ENCODE measurements at places on chromosomes 4 and X.

- DNase-seq: no peak
These were observed 289.7 kb upstream of the TRAM1L1 start for GRCh38 chr4:117375101-117375500.

DNA sequence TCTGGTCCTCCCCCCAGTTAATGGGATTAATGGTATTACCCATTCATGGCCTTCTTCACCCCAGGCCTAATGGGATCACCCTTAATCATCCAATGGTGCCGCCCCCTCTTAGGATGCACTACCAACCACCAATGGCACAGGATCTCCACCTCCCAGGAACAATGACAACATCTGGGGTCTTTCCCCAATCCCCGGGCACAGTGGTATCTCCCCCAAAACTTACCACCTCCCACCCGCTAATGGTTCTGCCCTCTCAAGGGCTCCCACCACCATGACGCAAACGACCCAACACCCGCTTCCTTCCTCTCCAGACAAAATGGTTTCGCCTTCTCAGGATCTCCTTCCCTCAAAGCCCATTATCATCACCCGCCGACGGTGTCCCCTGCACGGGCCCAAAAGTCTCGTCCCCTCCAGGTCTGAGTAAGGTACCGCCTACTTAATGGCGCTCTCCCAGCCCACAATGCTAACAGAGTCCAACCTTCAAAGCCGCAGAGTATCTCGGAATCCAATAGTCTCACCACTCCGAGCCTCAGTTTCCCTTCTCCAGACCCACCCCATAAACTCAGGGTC lies 458 bp downstream of the GRIPAP1 start:
- peak; percentile 9 for DNase-seq

DNA sequence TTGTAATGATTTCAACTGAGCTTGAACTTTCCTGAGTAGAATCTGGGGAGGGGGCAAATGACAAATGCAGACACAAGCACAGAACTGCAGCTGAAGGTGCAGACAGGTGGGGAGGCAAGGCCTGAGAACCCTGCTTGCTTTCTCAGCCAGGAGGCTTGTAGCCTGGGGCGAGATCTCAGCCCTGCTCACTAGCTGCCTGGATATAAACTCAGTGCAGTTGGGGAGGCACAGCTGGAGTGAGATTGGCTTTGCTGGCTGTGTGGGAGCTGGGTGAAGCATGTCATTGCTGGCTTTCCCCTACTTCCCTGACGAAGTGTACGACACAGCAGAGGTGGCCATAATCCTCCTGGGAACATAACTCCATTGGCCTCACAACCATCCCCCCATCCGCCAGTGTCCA lies 55.5 kb upstream of the NEXMIF start:
- DNase-seq: no peak

GRCh38 chr4:79514621-79515329 lies 106.7 kb upstream of the GK2 start:
- DNase-seq: no peak

- no peak for DNase-seq
These were observed 3.9 kb downstream of the ARSJ start for GRCh38 chr4:113975578-113975977.

DNA sequence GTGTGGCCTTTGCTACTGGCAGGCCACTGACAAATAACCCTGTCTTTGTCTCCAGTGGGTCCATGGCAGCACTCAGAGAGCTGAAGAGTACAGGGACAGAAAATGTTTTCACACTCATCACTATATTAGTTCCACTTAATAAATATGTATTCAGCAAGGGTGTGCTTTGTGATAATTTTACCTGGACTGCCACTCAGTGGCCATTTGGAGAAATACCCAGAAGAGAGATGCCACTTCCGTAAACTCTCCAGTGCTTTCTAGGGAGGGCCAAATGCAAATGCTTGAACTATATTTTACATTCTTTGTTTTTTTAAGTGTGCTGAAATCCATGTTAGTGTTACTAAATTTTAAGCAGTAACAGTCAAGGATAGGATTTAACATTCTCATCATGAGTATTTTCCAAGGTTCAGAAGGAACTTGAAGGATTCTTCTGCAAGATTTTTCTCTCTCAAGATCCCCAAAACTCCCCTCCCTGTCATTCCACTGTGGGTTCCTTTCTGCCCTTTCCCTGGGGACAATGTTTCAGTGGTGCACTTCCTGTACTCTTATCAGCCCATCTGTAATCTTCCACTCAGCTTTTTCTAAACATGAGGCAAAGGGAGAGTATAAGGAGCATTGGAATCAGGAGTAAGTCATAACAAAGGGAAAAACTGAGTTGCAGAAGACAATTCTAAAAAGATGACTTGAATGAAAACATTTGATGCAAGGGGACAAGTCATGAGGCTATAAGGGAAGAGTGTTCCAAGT lies 46.0 kb downstream of the TFDP3 start:
- DNase-seq: no peak

GRCh38 chr4:39020130-39020529 lies 12.1 kb downstream of the TMEM156 start:
- DNase-seq: no peak

DNA sequence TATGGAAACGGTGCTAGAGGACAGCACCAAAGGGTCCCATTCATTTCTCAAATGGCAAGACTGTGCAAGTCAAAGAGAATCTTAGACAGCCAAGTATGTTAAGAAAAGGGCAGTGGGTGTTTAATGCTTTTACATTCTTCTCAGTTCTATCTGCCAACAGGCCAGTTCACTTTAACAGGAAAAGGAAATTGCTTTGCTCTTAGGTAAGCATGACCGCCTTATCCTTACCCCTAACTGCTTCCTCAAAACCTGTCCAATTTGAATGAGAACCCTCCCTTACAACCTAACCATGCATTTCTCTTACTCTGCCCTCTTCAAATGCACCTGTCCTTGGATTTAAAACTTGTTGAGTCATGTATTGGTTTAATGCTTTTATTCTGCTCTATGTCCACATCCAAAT lies 44.5 kb upstream of the BLTP1 start:
- DNase-seq: no peak

DNA sequence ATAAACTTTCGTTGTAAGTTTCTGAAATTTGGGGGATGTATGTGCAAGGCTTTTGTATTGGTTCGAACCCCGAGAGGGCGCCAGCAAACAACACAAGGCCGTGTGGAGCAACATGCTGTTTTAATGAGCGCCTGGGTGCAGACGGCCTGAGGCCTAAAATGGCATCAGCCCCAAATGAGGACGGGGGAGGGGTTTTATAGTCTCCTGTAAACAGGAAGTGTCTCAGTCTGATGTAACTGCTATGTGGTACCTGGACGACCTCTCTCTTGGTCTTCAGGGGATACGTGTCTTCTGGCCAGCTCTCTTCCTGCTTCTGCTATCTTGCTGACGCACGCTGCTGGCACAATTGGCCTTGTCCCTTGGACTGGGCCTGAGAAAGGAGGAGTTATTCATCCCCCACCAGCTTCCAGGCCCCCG lies 1348.0 kb downstream of the ADGRL3 start:
- DNase-seq: no peak

DNA sequence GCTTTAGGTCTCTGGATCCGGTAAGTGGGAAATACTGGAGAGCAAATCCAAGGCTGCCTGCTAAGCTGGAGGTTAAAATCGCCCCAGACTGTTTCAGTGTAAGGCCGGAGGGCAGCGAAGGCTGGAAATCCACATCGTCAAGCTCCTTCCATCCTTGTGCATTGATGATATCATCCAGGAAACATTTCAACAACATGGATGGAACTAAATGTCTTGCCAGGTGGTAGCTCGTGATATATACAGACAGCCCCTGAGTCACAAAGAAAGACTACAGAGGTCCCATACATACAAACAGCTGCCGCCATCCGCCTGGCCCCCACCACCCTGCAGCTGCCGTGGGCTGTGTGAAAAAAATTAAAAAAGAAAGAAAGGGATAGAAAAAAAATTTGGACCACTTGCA lies 148.9 kb upstream of the RBPJ start:
- DNase-seq: peak; percentile 68

- no peak for DNase-seq
These were observed 401.2 kb upstream of the CNKSR2 start for GRCh38 chrX:20973038-20973437.

DNA sequence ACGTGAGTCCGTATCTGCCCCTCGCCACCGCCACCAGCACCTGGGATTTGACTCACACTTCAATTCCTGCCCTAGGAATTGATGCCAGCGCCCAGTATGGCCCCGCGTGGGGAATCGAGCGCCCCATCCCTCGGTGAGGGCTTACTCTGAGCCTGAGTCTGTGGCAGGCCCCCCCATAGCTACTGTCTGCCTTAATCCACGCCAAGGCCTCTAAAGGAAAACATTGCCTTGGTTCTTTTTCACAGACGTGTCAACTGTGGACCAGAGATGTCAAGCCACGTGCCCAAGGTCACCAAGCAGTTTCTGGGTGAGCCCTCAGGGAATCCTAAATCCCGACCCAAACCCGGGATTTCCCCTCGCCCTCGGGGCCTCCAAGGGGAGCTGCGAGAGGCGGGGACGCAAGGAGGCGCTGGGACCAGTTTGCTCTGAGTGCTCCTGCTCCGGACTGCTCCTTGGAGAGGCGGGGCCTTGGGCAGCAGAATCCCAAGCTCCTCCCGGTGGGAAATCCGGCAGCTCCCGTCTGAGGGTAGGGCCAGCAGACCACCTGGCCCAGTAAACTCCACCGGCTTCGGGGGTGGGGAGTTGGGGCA lies 12.9 kb downstream of the MSX1 start:
- no peak for DNase-seq

DNA sequence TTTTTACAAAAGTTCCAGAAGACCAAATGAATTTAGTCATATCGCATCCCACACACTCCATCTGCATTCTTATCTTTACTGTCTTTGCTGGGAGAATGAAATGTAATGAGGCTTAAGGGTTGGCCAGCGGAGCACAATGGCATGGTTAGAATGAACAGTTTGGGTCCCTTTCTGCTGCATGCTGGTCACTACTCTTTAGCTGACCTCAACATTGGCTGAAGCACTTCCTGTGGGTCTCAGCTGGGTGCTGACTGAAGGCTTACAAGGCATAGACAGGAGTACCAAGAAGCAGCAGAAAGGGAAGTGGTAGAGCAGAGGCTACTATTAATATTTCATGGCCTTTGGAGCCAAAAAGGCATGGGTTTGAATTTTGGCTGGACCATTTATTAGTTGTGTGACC lies 159.4 kb upstream of the GPC4 start:
- no peak for DNase-seq
